ENCODE measurements at places on chromosomes 2 and 18.

- DNase-seq = no peak
Measured at GRCh38 chr2:100786985-100787384, 33.0 kb upstream of the NPAS2 start.

- DNase-seq = no peak
Measured at GRCh38 chr2:232281858-232282507, 96.6 kb upstream of the ALPP start.

DNA sequence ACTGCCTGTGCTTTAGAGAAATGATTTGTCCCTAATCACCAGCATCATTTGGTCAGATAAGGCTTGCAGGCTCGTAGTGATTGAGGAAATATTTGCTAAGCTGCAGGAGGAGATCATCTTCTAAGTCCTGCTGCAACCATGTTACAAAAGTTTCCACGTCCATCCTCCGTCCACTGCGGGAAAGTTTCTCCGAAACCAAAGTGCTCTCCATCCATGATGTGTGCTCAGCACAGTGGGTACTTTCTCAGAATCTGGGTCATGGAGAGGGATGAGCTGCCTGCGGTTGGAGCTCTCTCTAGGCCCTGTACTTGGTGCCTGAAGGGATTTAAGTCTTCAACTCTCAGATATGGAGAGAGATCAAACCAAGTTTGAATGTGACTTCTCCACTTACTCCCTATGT lies 39.3 kb downstream of the IL1RL2 start:
- no peak for DNase-seq

- DNase-seq = no peak
Measured at GRCh38 chr18:31398191-31398590, 21.6 kb downstream of the DSG4 start.

- DNase-seq = no peak
Measured at GRCh38 chr2:43312755-43313641, 86.6 kb upstream of the ZFP36L2 start.

DNA sequence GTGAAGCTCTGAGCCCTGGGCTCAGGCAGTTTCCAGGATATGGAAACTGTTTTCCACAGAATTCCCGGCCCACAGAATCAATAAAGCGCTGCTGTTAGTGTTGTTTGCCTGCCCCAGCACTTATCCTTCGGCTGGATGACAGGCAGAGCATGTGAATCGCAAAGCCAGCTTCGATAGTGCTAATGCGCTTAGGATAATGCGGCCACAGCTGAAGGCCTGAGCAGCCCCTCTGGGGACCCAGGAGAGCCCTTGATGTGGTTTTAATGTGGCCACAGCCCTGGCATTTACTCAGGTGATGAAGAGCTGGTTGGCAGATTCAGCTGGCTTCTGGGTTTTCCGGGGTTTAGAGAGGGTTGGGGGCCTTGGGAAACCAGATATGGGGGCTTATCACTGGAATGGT lies 23.7 kb downstream of the PCARE start:
- no peak for DNase-seq

DNA sequence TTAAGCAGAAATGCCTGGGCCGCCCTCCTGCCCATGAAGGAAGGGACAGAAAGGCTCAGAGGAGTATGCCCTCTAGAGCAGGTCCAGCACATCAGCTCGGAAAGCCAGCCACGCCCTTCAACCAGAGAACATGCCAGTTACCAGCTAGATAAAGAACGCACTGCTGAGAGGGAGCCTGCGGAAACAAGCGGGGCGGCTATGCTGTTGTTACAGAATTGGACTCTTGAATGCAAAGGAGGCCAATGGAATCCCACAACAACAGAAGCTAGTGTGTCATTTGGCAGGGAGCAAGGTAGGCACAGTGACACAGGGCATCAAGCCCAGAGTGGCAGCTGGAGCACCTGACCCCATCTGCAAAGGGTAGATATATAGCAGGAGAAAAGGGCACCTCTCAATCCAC lies 242.9 kb upstream of the ID2 start:
- DNase-seq = no peak

GRCh38 chr2:137118140-137118539 lies 352.8 kb downstream of the THSD7B start:
- no peak for DNase-seq

DNA sequence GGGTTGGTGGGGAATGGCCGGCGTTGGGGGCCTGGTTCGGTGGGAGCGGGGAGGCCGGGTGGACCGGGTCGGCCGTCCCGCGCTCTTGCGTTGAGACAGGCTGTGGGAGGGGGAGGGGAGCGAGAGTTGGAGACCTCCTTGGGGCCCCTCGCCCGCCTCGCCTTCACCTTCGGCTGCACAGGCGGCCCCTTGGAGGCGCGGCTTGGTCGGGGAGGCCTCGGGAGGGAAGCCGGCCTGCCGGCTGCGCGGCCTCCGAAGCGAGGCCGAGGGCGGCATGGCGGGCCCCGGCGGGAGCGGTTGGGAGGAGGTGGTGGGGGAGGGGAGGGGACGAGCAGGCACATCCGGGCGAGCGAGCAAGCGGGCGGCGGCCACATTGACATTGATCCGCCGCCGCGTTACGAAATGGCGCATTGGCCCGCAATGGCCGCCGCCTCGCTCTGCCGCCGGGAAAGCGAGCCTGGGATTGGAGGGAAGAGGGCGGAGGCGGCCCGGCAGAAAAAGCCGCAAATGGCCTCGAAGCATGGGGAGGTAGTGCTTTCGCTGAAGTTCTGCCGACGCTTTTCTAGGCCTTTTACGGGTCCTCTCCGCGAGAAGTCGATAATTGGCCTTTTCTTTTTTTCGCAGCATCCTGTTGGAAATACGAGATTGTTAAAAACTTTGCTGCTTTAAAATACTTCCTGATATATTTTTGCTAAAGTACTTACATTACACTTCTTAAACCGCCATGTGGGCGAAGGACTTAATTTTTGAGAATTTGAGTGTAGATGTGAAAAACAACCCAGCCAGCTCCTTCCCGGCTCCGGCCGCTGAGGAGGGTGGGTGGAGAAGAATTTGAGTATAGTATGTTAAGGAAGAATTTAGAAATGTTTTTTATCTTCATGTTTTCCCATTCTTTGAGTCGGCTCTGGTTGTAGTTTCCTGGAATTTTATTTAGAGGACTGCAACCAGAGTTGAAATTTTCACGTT lies 580 bp downstream of the HNRNPA3 start:
- DNase-seq = peak; percentile 95

- peak; percentile 93 for DNase-seq
Measured at GRCh38 chr2:12979066-12979465, 262.3 kb downstream of the TRIB2 start.

DNA sequence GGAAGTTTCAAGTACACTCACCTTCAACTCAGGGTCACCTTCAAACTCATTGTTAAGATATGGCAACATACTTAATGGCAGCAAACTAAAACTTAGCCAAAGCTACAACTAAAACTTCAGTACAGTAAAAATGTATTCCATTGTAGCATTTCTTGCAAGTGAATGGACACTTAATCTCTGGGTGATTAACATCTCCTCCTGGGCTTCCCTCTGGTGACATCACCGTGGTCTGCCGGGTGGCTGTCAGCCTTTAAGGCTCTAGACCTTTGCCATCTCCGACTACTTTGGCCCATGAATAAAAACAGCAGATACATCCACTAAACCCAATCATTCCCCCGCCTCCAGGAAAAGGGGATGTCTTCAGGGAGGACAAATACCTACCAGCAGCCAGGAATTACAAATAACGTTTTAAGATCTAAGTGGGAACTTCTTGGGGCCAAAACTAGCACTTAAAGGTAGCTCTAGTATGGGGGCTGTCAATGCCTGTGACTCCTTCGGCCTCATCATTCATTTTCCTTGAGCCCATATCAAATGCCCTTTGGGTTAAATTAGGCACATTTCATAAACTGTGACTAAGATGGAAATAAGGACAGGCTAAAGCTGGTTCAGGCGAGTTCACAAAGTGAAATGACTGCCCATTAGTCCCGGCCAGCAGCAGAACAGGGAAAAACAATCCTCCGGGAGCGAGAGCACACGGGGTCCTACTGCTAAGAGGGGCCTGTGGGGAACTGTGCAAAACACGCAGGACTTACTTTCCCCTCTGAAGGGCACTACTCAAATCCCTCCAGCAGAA lies 1.1 kb downstream of the TFCP2L1 start:
- peak; percentile 47 for DNase-seq

DNA sequence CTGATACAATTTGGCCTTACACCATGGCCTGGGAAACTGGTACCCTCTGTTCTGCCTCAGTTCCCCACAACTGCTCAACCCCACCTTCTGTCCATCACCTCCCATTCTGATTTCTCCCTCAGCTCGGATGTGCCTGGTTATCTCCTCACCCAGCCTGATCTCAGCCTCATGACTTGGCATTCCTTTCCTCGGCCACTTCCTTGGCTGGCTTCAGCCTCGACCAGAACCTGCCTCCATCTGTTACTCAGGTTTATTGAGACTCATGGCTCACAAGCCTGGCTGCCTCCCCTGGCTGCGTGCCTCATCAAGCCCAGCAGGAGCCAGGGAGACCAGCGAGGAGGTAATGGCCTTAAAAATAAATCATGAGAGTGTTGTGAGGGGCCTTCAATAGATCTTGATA lies 356.2 kb upstream of the SPRED2 start:
- no peak for DNase-seq

- DNase-seq = no peak
Measured at GRCh38 chr2:69847068-69847828, 17.8 kb downstream of the GMCL1 start.

DNA sequence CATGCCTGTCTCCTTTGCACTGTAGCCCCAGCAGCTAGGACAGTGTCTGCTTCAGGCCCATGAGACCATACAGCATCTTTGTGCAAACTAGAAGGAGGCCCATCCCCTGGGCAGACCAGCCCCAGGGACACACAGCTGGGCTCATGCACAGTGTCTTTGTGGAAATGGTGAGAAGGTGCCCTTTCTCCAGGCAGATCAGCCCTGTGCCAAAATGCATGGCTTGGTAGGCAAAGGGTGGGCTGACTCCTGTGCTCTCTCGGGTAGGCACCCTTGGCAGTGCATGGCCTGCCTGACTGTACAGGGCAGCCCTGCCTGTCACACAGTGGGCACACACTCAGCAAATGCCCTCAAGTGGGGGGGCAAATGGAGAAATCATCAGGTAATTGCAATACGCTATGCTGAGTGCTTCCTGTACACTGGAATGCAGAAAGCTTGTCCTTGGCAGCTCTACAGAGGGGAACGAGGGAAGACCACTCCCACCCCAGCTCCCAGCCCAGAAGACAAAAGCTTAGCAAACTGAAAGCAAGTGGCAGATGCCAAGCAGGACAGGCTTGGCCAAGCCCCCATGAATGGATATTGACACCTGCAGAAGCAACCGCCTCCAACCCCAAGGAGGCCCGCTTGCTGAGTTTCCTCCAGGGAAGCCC lies 21.6 kb downstream of the TNS1 start:
- DNase-seq = no peak

DNA sequence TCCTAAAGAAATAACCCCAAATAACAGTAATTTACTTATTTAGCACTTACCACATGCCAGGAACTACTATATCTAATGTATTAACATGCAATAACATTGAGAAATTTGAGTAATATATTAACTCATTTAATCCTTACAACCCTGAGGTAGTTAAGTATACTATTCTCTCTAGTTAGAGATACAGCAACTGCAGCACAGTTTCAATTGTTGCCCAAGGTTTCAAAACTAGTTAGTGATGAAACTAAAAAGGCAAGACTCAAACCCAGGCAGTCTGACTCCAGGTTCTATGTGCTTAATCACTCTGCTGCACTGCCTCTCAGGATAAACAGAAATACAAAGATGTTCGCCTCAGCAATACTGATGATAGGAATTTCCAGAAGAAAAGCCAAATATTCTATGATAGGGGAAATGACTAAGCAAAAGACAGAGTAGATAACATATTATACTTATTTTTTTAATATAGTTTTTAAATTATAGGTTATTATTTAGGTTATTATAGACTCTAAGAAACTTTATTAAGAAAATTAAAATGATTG lies 88.0 kb downstream of the SS18 start:
- no peak for DNase-seq

DNA sequence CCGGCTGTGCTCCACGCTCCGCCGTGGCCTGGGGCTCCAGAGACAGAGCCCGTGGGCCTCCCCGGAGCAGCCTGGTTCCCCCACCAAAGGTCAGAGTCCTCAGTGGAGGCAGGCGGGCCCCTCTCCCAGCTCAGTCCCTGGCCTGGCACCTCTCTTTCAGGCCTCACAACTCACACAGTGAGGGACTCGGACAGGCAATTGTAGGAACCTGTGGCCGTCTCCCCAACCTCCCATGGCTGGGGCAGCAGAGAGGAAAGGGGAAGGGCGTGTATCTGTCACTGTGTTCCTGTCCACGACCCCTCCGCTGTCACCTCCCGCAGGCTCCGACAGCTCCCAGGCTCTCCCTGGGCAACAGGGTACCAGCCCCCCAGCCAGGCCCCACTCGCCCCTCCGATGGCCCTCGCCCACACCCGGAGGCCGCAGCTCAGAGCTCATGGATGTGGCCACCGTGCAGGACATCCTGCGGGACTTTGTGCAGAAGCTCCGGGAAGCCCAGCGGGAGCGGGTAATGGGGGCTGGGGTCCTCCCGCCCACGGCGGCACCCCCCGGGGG lies 32.4 kb upstream of the SNED1 start:
- no peak for DNase-seq

DNA sequence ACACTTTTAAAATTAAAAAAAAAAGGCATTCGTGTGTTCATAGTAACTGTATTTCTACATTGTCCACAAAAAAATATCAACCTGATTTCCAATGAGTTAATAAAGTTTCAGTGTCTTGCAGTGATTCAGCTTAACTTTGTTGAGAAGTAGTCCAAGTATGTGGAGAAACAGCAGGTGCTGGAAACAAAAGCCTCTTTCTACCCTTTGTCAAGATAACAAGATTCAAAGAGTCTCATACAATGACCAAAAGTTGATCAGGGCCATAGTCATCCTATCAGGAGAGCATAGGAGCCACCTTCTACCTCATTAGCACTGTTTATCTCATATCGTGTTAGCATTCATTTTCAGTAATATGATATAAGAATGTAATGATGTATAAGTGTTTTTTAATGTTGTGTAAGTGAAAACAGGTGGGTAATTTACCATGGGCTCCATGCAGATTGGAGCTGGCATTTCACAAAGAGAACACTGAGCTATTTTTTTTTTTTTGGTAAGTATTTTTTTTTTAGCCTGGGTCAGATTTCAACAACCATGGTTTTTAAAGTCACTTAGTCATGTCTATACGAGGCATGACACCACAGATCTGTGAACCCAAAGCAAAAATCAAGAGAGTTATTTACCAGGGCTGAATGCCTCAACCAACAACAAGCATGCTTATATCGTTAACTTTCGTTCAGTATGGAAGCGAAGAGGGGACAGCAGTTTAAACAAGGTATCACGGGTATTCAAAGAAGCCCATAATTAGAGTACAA lies 165.0 kb upstream of the ZNF521 start:
- DNase-seq = no peak

- DNase-seq = no peak
Measured at GRCh38 chr2:68789603-68790002, 55.0 kb downstream of the ARHGAP25 start.

Data from epithelial cell of esophagus (primary cell).